ENCODE measurements at places on chromosomes 13 and 19. TPM values are rescaled to one million over a fixed set of nuclear protein-coding genes. Genes with fewer than 3 reads are reported as not detected.
A peak's percentile ranks its signal among the peaks of the same experiment; 100 is the strongest.

GRCh38 chr13:103277959-103278694 lies 211.9 kb upstream of the SLC10A2 start:
- DNase-seq: no peak
- no peaks in the 10 kb centered on the region for H3K36me3 ChIP-seq
- no peak overlapping the region for H3K4me3 ChIP-seq
- peaks cover 1% of the 10 kb centered on the region for H3K27me3 ChIP-seq
- H3K27ac ChIP-seq: no peak overlapping the region
- H3K4me1 ChIP-seq: no peaks in the 10 kb centered on the region

GRCh38 chr19:18772620-18773587 lies 18.2 kb downstream of the COMP start:
- H3K27ac ChIP-seq: no peak overlapping the region
- no peak for DNase-seq
- H3K4me1 ChIP-seq: no peaks in the 10 kb centered on the region
- no peaks in the 10 kb centered on the region for H3K36me3 ChIP-seq
- H3K4me3 ChIP-seq: no peak overlapping the region
- H3K27me3 ChIP-seq: no peaks in the 10 kb centered on the region

GRCh38 chr19:10184636-10185035 lies 10.1 kb downstream of the DNMT1 start:
- H3K4me1 ChIP-seq: no peaks in the 10 kb centered on the region
- no peak overlapping the region for H3K4me3 ChIP-seq
- H3K27ac ChIP-seq: no peak overlapping the region
- DNase-seq: no peak
- peaks cover 7% of the 10 kb centered on the region for H3K36me3 ChIP-seq
- no peaks in the 10 kb centered on the region for H3K27me3 ChIP-seq

DNA sequence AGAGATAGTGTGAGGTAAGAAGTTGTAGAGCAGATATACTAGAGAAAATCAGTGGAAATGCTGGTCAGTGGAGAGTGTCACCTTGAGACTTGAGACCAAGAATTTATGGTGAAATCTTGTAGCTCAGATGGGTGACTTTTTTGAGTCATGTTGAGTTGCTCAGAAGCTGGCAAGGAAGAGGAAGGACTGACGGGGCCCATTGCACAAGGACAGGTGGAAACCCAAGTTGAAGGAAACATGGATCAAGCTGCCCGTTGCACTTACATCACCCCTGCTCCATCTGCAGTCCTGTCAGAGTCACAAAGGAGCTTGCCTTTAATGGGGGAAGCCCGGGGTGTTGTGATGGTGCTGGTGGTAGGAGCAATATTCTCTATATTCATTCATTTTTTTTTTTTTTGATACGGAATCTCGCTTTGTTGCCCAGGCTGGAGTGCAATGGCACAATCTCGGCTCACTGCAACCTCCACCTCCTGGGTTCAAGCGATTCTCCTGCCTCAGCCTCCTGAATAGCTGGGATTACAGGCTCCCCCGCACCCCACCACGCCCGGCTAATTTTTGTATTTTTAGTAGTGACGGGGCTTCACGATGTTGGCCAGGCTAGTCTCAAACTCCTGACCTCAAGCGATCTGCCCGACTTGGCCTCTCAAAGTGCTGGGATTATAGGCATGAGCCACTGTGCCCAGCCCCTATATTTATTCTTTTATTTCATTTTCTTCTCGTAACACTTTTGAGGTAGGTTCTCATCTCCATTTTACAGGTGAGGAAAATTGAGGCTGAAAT lies 27.4 kb downstream of the UBAC2 start:
- peak overlapping the region; percentile 83 for H3K27ac ChIP-seq
- DNase-seq: peak; percentile 51
- no peak overlapping the region for H3K4me3 ChIP-seq
- H3K36me3 ChIP-seq: no peaks in the 10 kb centered on the region

DNA sequence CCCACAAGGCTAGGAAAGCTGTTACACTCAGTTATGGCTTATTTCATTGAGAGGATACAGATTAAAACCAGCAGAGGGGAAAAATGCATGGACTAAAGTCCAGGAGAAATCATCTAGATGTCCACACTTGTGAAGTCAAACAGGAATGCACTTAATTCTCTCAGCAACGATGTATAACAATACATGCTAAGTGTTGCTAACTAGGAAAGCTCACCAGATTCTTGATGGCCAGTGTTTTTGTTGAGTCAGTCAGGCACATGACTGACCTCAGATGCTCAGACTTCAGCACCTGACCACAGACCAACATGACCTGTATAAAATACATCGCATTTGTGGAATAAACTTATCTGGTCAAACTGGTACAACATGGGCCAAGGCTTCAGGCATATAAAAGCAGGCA lies 470.2 kb upstream of the PRR20A start:
- H3K36me3 ChIP-seq: no peaks in the 10 kb centered on the region
- no peaks in the 10 kb centered on the region for H3K27me3 ChIP-seq
- no peak for DNase-seq
- no peak overlapping the region for H3K4me3 ChIP-seq

TNFSF13B gene
- polyA plus RNA-seq: 0.48 TPM

GRCh38 chr13:27425158-27425917 lies 919 bp downstream of the GTF3A start:
- H3K36me3 ChIP-seq: peaks cover 3% of the 10 kb centered on the region
- H3K27me3 ChIP-seq: no peaks in the 10 kb centered on the region
- H3K4me1 ChIP-seq: peaks cover 31% of the 10 kb centered on the region
- DNase-seq: no peak
- peak overlapping the region; percentile 93 for H3K4me3 ChIP-seq

DNA sequence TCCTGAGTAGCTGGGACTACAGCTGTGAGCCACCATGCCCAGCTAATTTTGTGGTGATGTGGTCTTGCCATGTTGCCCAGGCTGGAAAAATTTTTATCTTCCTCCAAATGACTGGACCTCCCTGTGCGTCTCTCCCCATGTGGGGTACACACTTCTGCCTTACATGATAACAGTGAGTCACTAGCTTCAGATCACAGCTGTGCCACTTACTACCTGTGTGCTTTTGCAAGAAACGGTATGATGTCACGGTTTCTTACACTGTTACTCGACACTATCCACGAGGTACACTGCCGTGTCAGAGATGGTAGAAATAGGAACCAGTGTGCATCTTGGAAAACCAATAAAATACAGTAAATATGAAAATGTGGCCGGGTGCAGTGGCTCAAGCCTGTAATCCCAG lies 17.5 kb upstream of the ZNF414 start:
- H3K4me1 ChIP-seq: no peaks in the 10 kb centered on the region
- DNase-seq: no peak
- H3K27me3 ChIP-seq: peaks cover under 1% of the 10 kb centered on the region
- no peak overlapping the region for H3K4me3 ChIP-seq
- H3K36me3 ChIP-seq: no peaks in the 10 kb centered on the region
- H3K27ac ChIP-seq: no peak overlapping the region

PSG3 gene
- polyA plus RNA-seq: not detected
